Activated B cell treated with CpG ODN at 0.5 μM for 24 hours (primary cell): ENCODE measurements at places on chromosomes 13 and 19. TPM values are rescaled to one million over a fixed set of nuclear protein-coding genes. Genes with fewer than 3 reads are reported as not detected.

POSTN gene
- not detected in 2 replicates for total RNA-seq

- DNase-seq: no peak
- no peaks in the 10 kb centered on the region for H3K4me1 ChIP-seq
These were observed 66.9 kb downstream of the GJA3 start for GRCh38 chr13:20093951-20094350.

- no peak overlapping the region for H3K27ac ChIP-seq
- H3K4me1 ChIP-seq: no peaks in the 10 kb centered on the region
- no peaks in the 10 kb centered on the region for H3K27me3 ChIP-seq
- no peak for DNase-seq
- no peak overlapping the region for H3K4me3 ChIP-seq
These were observed 1937.6 kb downstream of the PCDH9 start for GRCh38 chr13:65292488-65292901.

ZNF442 gene
- 6.9 and 8.7 TPM in 2 replicates for total RNA-seq

- no peaks in the 10 kb centered on the region for H3K27me3 ChIP-seq
- DNase-seq: no peak
- H3K27ac ChIP-seq: no peak overlapping the region
- H3K4me1 ChIP-seq: peaks cover 16% of the 10 kb centered on the region
- H3K36me3 ChIP-seq: peaks cover 10% of the 10 kb centered on the region
- peak overlapping the region; percentile 94 for H3K4me3 ChIP-seq
These were observed 342 bp downstream of the ASF1B start for GRCh38 chr19:14135985-14136508.

DNA sequence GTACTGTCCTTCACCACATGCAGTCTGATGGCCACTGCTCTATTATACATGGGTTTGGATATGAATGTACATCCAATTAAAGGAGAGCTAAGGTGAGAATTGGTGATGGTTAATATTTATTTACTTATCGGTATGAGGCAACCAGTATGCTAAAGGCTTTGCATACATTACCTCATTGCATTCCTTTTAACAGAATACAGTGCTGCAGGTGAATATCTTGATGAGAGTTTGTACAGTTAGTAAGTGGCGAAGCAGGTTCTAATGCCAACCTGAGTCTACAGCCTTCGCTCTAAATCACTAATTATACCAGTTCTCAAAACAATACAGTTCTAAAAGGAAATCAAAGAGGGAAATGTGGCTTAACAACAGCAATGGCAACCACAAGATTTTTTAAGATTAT lies 284.1 kb downstream of the ITGBL1 start:
- H3K4me1 ChIP-seq: no peaks in the 10 kb centered on the region
- no peak overlapping the region for H3K27ac ChIP-seq
- H3K27me3 ChIP-seq: no peaks in the 10 kb centered on the region
- H3K4me3 ChIP-seq: no peak overlapping the region
- no peak for DNase-seq
- H3K36me3 ChIP-seq: no peaks in the 10 kb centered on the region

DNA sequence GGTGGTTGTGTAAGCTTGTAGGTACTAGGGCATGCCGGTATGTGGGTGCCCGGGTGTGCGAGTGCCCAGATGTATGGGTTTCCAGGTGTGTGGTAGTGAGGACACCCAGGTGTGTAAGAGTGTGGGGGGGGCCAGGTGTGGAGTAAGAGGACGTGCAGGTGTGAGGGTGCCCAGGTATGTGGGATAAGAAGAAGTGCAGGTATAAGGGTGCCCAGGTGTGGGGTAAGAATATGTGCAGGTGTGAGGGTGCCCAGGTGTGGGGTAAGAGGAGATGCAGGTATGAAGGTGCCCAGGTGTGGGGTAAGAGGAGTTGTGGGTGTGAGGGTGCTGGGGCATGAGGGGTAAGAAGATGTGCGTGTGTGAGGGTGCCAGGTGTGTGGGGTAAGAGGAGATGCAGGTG lies 14.3 kb downstream of the MARK4 start:
- peaks cover 16% of the 10 kb centered on the region for H3K36me3 ChIP-seq
- H3K4me1 ChIP-seq: no peaks in the 10 kb centered on the region
- no peaks in the 10 kb centered on the region for H3K27me3 ChIP-seq
- H3K4me3 ChIP-seq: no peak overlapping the region
- DNase-seq: no peak

ATP4A gene
- total RNA-seq: not detected in 2 replicates

ZNF302 gene
- total RNA-seq: 33.7 and 38.1 TPM in 2 replicates

TPTE2 gene
- not detected in 2 replicates for total RNA-seq

DNA sequence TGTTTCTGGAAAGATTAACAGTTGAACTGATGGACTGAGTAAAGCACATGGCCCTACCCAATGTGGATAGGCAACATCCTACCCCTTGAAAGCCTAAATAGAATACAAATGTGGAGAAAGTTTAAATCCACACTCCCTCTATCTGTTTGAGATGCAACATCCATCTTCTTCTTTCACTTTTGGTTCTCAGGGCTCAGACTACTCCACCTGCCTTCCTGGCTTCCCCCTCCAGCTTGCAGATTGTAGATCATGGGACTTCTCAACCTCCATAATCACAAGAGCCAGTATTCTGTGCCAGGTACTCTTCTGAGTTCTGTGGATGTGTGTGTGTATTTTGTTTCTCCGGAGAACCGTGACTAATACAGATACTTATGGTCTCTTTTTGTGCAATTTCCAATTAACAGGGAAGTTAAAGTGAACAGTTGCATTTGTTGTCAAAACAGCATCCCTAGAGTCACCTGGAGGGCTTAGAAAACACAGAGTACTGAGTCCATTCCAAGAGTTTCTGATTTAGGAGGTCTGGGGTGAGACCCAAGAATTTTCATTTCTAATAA lies 590.3 kb upstream of the MIR17HG start:
- H3K4me3 ChIP-seq: no peak overlapping the region
- H3K36me3 ChIP-seq: no peaks in the 10 kb centered on the region
- no peaks in the 10 kb centered on the region for H3K4me1 ChIP-seq
- DNase-seq: no peak

- peaks cover 14% of the 10 kb centered on the region for H3K27me3 ChIP-seq
- no peak overlapping the region for H3K27ac ChIP-seq
- H3K4me3 ChIP-seq: no peak overlapping the region
- DNase-seq: no peak
- no peaks in the 10 kb centered on the region for H3K36me3 ChIP-seq
These were observed 15.7 kb downstream of the TJP3 start for GRCh38 chr19:3723883-3724282.

GRCh38 chr13:99640260-99640659 lies 139.0 kb downstream of the TM9SF2 start:
- peaks cover 24% of the 10 kb centered on the region for H3K4me1 ChIP-seq
- H3K27ac ChIP-seq: no peak overlapping the region
- no peaks in the 10 kb centered on the region for H3K27me3 ChIP-seq
- DNase-seq: no peak
- no peaks in the 10 kb centered on the region for H3K36me3 ChIP-seq

DNA sequence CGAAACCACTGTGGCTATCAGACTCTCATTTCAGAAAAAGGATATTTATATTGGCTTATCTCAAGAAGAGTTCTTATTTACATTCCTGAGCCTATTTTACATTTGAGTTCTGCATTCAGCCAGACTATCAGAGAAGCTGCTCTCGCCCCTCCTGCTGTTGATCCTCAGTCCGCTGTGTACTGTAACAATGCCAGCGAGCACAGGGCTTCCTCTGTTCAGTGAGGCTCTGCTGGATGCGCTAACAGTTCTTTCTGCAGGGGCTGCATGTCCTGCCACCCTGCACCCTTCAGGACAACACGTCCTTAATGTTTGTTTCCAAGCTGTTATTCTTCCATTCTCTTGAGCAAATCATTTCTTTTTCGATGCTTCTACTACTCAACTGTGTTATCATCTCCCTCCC lies 463.7 kb upstream of the SGCG start:
- no peak overlapping the region for H3K4me3 ChIP-seq
- H3K27ac ChIP-seq: no peak overlapping the region
- H3K27me3 ChIP-seq: no peaks in the 10 kb centered on the region
- H3K4me1 ChIP-seq: no peaks in the 10 kb centered on the region

- peak overlapping the region; percentile 71 for H3K4me3 ChIP-seq
- peaks cover 12% of the 10 kb centered on the region for H3K36me3 ChIP-seq
- DNase-seq: peak; percentile 63
- H3K27ac ChIP-seq: peak overlapping the region; percentile 99
- H3K4me1 ChIP-seq: peaks cover 79% of the 10 kb centered on the region
These were observed 334 bp upstream of the ANGPTL6 start for GRCh38 chr19:10102787-10103236.

DNA sequence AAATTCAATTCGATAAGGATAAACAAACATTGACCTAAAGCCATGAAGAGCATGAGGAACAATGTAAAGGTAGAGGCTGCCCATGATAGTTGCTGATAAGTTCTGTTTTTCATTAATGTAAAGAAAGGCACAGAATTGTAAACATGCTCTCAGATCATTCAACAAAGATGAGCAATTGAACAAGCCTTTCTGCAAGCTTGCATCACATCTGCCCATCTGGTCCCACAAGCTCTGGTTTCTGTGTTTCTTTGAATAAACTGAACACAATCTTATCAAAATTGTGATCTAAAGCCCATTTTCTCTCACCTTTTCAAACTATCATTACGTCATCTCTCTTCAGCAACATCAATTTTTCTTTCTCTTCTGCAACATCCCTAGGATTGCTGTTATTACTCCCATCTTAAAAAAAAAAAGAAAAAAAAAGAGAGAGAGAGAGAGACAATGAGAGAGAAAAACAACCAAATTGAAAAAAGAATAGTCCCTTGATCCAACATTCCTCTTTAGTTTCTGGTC lies 487.2 kb upstream of the GPC6 start:
- DNase-seq: no peak
- no peak overlapping the region for H3K27ac ChIP-seq
- H3K36me3 ChIP-seq: no peaks in the 10 kb centered on the region
- no peak overlapping the region for H3K4me3 ChIP-seq
- H3K4me1 ChIP-seq: no peaks in the 10 kb centered on the region

DNA sequence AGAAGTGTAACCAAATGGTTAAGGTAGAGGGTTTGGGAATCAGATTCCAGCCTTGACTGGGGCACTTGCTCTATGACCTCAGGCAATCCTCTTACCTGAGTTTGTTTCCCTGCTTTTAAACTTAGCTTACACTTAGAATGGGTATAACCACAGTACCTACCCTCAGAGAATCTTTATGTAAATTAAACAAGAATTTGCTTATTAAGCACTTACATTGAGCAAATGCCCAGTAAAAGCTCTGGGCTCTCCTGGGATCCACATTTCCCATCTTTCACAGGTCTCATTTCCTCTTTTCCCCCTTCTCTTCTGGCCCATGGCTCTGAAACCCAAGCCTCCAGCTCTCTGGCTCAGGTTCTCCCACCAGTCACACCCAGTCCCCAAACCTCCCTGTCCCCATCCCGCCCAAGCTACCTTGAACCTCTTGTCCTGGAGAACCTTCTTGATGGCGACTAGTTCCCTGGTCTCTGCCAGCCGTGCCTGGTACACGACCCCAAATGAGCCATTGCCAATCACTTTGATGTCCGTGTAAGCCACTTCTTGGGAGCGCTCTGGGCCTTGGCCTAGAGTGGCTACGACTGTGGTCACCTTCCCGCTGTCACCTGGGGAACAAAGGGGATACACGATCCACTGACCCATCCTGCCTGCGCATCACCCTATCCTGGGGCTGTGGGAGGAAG lies 2.7 kb downstream of the GSK3A start:
- H3K27ac ChIP-seq: no peak overlapping the region
- peaks cover 58% of the 10 kb centered on the region for H3K36me3 ChIP-seq
- H3K4me1 ChIP-seq: peaks cover 42% of the 10 kb centered on the region
- no peak overlapping the region for H3K4me3 ChIP-seq
- no peak for DNase-seq

ZNF700 gene
- total RNA-seq: 24.5 and 33.1 TPM in 2 replicates

DNA sequence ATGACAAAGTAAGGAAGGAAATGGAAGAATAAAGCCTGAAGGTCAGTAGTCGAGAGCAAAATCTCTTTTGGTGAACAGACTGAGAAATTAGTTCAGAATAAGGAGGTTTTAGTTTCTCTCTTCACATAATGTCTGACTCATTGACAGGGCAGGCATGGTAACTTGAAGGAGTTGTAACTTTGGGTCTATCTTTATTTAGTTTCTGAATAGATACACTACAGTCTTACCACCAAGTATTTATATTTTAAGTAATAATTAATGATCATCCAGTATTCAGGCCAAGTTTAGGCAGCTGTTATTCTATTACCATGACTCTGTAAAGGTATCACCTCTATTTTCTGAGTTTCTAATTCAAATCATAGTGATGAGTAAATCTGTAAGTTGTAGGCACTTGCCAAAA lies 219.9 kb downstream of the SPRY2 start:
- H3K27ac ChIP-seq: no peak overlapping the region
- H3K36me3 ChIP-seq: no peaks in the 10 kb centered on the region
- no peaks in the 10 kb centered on the region for H3K27me3 ChIP-seq
- DNase-seq: no peak
- no peak overlapping the region for H3K4me3 ChIP-seq
- no peaks in the 10 kb centered on the region for H3K4me1 ChIP-seq

DNA sequence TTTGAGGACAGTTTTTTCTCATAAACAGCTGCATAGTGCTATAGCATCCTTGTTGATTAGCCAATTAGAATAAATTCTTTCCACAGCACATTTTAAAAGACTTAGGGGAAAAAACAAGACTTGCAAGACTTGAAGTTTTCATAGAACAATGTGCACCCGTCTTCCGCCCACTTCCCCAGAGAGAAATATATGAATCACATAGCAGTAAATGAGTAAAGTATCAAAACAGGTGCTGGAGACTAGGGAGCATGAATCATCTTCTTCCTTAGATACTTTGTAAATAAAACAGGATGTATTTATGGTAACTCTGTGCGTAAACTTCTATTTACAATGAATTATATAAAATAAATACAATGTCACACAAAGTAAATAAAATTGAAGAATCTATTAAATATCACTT lies 75.1 kb downstream of the COL4A2 start:
- peaks cover 15% of the 10 kb centered on the region for H3K27me3 ChIP-seq
- no peak overlapping the region for H3K27ac ChIP-seq
- DNase-seq: no peak
- H3K4me3 ChIP-seq: no peak overlapping the region
- H3K4me1 ChIP-seq: no peaks in the 10 kb centered on the region
- H3K36me3 ChIP-seq: no peaks in the 10 kb centered on the region

PSG4 gene
- total RNA-seq: not detected in 2 replicates

DNA sequence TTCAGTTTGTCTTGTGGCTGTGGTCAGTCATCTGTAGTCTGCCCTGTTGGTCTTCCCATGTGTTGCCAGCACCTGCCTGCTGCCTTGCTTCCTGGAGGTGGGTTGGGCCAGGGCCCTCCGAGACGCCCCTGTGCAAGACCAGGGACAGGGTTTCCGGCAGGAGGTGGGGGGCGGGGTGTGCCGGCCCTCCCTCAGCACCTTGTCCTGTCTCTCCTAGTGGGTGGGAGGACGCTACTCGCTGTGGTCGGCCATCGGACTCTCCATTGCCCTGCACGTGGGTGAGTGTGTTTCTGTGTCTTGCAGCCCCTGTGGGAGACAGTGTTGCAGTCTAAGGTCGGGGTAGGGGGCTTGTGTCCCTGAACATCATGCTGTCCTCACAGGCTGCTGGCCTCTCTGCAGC lies 11.2 kb upstream of the PDCD2L start:
- no peak overlapping the region for H3K27ac ChIP-seq
- H3K4me1 ChIP-seq: no peaks in the 10 kb centered on the region
- DNase-seq: no peak
- H3K36me3 ChIP-seq: peaks cover 34% of the 10 kb centered on the region
- H3K27me3 ChIP-seq: no peaks in the 10 kb centered on the region
- H3K4me3 ChIP-seq: no peak overlapping the region

- peaks cover 45% of the 10 kb centered on the region for H3K4me1 ChIP-seq
- H3K27ac ChIP-seq: peak overlapping the region; percentile 97
- DNase-seq: no peak
- peaks cover under 1% of the 10 kb centered on the region for H3K27me3 ChIP-seq
These were observed 999 bp upstream of the TNFAIP8L1 start for GRCh38 chr19:4638317-4638716.
